ENCODE measurements at places on chromosomes 16 and 17.

- DNase-seq: peak; percentile 86
Observed at GRCh38 chr16:88686439-88687253, at the start of gene SNAI3. SNAI3 (minus strand) TSS chr16:88686507; CDS start chr16:88686406, 101 bp downstream.

DNA sequence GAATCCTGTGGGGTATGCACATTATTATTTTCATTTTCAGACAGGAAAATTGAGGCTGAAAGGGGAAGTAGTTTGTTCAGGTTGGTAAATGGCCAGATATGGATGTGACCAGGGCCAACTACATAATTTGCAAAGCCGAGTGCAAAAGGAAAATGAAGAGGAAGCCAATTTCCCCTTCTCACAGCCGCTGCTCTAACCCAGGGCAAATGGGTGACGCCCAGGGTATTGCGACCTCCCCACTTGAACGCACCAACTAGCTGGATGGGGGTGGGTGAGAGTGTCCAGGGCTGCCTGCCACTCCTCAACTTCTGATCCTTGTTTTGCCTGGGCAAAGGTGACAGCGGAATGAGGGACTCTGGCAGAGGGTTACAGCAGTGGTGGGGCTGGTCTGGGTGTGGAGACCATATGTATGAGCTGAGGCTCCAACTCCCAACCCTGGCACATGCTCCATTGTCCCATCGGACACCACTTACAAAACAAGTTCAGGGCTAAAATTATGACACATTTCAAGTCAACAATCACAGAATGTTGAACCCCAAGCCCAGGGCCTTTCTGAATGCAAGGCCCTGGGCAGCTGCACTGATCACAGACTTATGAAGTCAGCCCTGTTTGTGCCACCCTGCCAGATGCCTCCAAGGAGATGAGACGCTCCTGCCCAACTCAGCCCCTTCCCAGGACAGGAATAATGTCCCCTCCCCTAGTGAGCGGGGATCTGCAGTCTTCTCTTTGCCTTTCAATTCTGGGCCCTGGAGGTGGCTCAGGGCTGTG is 1.7 kb downstream of the ANKRD40CL start:
- no peak for DNase-seq

- DNase-seq: peak; percentile 82
Observed at GRCh38 chr16:720990-721764, at the start of gene ANTKMT. ANTKMT (plus strand) TSS chr16:721146; CDS start chr16:721275, 129 bp downstream.

GRCh38 chr17:48490451-48490892 is 40.3 kb downstream of the HOXB1 start:
- DNase-seq: no peak

GRCh38 chr17:42253578-42253977 is 22.6 kb downstream of the STAT5B start:
- no peak for DNase-seq

Data from left cardiac atrium (tissue), 4 donors.